Stimulated activated naive CD4-positive, alpha-beta T cell (primary cell): ENCODE measurements at places on chromosomes 7 and 10.

DNA sequence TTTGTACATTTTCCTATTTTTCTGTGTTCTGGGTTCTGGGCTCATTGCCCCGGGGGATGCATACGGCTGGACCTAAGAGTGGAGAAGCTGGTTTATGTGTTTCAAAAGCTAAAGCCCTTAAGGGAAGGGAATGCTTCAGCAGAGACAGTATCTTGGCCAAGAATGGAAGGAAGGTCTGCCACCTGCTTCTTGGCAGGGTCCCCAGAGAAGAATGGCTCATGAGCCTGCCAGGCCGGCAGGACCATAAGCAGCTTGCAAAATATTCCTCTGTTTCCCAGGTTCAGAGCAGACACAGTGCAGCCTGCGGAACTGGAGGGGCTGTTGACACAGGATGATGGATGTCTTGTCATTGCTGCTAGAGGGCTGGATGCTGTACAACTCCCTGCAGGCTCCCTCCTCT, 7.8 kb upstream of the ABHD11 start:
- DNase-seq: no peak

DNA sequence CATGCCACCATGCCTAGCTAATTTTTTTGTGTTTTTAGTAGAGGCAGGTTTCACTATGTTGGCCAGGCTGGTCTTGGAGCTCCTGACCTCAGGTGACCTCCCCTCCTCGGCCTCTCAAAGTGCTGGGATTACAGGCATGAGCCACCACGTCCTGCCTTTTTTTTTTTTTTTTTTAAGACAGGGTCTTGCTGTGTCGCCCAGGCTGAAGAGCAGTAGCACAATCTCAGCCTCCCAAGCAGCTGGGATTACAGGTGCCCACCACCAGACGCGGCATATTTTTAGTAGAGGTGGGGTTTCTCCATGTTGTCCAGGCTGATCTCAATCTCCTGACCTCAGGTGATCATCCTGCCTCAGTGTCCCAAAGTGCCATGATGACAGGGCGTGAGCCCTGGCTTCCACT, 14.4 kb upstream of the SRPK2 start:
- DNase-seq: no peak

DNA sequence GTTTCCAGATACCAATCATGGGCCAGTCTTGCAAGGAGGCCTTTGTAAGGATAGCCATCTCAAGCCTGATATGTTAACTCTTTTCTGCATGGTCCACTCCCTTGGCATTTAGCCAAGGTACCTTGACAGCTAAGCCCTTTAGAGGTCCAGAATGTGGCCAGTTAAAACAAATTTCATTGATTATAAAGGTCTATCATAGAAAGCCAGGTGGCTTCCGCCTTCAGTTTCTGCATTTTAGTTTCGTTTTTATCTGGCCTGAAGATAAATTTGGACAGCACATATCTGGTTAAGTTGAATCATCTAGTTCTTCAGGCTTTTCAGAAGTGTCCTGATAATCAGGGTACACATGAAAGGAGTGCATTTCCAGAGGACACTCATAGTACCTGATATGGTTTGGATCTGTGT, 30.7 kb downstream of the ANKIB1 start:
- DNase-seq: no peak

GRCh38 chr7:140624392-140625191, 16.0 kb downstream of the DENND2A start:
- no peak for DNase-seq

GRCh38 chr7:144529269-144529926, 125.9 kb upstream of the NOBOX start:
- DNase-seq: no peak

- no peak for DNase-seq
Observed at GRCh38 chr7:16667355-16667754, 21.4 kb downstream of the BZW2 start.

DNA sequence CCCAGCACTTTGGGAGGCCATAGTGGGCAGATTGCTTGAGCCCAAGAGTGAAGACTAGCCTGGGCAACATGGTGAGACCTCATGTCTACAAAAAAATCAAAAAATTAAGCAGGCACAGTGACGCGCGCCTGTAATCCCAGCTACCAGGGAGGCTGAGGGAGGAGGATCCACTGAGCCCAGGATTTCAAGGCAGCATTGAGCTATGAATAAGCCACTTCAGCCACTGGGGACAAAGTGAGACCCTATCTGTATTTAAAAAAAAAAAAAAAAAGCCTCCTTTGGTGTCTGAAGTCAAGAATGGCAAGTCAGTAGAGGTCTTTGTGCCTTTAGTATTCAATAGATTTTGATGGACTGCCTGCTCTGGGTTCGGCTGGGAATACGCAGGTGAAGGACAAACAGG, 85.7 kb downstream of the RALA start:
- DNase-seq: no peak

- DNase-seq: peak; percentile 14
Observed at GRCh38 chr7:128697302-128697905, 25.3 kb downstream of the GARIN1A start.

- DNase-seq: no peak
Observed at GRCh38 chr10:4939224-4940072, 23.8 kb upstream of the AKR1C1 start.

DNA sequence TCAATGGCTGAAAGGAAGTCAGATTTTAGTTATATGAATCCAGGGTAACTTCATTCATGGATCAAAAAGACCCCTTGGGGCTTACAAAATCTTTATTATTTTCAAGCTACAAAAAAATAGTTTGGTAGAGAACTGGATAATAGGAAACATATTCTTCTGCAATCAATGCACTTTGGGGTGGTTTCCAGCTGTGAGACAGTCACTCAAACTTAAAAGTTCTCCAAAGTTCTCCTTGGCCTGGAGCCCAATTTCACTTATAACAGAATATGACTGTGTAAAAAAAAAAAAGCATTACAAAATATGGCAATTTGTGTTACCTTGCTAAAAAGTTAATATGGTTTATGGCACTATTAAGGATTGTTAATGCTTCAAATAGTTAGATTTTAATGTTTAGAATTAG, 255.5 kb downstream of the AGMO start:
- DNase-seq: no peak

- no peak for DNase-seq
Observed at GRCh38 chr7:83478616-83479015, 170.3 kb downstream of the SEMA3E start.

GRCh38 chr10:62818426-62819011, 2.4 kb upstream of the EGR2 start:
- DNase-seq: peak; percentile 42

GRCh38 chr10:59079386-59080226, 96.8 kb upstream of the PHYHIPL start:
- no peak for DNase-seq

DNA sequence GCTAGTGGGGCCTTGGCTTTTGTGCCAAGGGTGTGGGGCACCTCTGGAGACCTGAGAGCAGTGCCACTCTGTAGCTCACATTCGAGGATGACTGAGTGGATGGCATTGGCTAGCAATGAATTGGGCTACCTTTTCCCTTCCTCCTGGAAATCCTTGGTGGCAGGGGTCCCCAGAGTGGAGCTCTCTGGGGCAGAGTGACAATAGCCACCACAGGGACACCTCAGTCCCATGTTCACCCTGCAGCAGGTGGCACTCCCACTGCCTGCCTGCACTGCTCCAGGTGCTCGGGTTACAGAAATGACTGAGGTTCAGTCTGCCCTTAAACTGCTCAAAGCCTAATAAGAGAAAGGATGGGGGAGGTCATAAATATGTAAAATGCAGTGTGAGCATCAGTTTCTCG, 17.8 kb downstream of the BTBD16 start:
- DNase-seq: no peak

DNA sequence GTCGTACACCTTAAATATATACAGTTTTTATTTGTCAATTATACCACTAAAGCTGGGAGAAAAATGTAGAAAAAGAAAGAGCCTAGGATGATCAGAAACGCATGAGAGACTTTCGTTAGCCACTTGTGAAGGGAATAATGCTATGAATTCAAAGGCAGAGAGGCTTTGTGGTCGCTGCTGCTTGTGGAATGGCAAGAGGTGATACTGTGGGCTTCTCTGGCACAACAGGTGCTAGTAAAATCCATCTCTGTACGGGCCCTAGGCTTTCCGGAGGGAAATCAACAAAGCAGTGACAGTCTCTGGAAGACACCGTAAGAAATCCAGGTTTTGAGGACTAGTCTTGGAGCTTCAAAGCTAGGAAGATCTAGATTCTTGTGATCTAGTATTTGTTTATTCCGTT, 52.6 kb downstream of the LRRC72 start:
- DNase-seq: no peak

DNA sequence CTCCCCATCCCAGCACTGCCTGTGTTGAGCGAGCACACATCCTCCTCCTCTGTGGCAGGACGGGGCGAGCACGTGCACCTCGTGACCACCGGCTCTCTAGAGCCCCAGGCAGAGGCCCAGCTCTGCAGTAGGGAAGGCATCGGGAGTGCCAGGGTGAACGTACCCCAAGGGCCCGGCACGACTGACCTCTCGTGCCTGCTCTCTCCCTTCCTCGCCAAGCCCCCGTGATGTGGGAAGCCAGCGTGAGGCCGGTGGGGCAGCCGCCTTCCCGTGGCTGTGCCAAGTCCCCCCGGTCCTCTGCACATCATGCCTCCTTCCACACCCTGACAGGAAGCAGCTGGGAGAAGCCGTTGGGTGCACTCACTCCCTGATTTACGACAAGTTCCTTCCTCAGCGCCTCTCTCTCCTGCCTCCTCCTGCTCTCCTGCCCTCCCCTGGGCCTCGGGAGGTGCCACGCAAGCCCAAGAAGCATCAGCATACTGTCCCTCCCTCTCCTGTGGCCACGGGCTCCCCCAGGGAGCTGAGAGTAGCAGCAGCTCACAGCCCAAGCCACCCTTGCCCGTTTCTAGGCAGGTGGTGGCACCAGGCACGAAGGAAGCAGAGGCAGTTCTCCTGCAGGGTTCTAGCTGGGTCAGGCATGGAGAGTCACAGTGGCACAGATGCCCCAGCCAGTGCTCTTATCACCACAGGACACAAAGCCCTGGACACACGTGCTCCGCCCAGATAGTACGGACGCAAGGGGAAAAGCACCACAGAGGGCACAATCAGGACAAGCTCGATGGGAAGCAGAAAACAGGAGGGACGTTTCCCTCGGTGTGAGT, 47.0 kb downstream of the AMZ1 start:
- DNase-seq: peak; percentile 21

DNA sequence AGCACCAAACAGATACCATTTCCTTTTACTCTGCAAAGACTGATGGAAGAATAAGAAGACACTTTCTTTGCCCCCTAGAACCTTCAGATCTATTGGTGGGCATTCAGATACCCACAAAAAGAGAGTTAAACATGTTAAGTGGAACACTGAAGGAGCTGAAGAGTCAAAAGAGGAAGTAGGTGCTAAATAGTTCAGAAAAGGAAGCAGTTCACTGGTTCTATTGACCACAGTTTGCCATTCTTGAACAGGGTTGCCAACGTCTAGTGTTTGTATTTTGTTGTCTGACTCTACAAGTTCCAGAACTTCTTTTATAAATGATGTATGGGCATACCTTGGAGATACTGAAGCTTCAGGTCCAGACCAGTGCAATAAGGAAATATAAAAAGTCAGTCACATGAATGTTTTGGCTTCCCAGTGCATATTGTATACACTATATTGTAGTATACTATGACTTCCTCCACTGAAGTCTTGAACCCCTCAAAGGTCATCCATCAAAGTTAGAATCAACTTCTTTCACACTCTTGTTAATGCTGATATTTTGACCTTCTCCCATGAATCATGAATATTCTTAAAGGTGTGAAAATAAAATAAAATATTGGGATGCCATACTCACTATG, 47.5 kb upstream of the AGR3 start:
- DNase-seq: no peak

DNA sequence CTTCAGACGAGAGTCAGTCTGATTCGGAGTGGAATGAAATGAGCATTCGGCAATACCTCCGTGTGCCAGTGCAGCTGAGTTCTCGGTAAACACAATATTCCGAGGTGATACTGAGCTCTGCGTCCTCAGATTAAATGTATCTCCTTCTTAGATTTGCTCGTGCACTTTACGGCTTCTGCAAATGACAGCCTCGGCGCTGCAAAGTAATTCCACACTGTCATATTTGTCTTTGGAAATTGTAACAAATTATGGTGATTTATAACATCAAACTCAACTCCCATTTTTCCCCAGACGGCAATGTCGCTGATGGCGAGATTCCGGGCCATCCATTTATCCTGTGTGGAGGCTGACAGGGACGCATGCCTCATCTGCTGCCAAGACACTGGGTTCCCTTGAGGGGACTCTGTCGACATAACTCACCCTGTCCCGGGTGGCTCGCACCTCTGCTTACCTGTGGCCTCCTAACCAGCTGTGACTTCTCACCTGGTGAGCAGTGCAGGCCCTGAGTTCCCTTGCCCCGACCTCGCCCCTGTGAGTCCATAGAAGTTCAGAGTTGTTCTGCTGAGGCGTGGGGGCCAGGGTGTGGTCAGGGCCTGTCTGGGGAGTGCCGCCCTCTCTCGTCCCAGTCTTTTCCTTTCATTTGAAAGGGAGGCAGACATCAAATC, 201.9 kb downstream of the ADARB2 start:
- no peak for DNase-seq

GRCh38 chr7:151925446-151926335, 30.6 kb upstream of the GALNTL5 start:
- no peak for DNase-seq

DNA sequence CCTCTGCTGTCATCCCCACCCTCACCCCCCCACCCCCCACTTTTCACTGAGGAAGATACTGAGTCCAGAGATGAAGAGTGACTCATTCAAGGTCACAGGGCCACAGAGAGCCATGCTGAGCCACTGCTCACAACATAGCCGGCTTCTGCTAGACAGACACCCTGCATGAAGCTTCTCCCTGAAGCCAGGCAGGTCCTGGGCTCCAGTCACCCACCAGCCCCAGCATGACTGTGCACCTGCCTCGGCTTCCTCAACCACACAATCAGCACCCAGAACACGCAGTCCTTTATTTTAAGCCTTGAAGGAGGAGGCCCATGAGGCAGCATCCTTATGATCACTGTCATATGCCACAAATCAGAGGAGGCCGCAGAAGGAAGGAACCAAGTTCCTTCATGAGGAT, 19.2 kb upstream of the PRKAG2 start:
- no peak for DNase-seq

DNA sequence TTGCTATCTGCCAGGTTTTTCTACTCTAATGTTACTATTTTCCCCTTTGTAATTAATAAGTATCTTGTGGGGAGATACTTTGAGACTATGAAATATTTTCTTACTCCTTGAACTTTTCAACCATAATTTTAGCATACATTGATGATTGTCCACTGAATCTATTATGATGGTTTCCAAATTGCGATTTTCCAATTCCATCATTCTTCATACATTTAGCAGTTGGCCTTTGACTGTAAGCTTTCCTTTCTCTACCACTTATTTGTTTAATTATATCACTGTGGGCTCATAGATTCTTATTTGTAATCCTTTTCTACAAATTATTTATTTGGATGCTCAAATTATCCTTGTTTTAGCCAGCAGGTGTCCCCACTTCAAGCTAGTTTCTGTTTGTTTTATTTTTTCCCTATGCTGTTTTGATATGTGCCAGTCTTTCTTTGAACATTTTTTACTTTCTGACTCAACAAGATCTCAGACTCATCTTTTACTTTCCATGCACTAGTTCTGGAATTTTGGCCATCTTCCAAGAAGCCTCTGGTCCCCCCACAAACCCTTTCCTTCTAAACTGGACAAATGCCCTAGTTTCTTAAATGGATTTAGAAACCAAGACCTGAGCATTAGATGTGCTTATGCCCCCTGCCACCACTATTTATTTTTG, 11.4 kb upstream of the MRPS16 start:
- no peak for DNase-seq

- DNase-seq: no peak
Observed at GRCh38 chr7:91835091-91835825, 45.2 kb downstream of the MTERF1 start.

- DNase-seq: no peak
Observed at GRCh38 chr7:75772081-75773077, at the start of gene CCL26. Gene CCL26, minus strand, starts transcription at chr7:75772211. Its CDS starts 35 bp downstream, at chr7:75772176.
